ENCODE measurements at places on chromosomes 1 and 21.

GRCh38 chr1:27633298-27633610 is 1.7 kb downstream of the FGR start:
- no peak for DNase-seq

- no peak for DNase-seq
These were observed 19.0 kb upstream of the DUSP10 start for GRCh38 chr1:221760911-221761310.

DNA sequence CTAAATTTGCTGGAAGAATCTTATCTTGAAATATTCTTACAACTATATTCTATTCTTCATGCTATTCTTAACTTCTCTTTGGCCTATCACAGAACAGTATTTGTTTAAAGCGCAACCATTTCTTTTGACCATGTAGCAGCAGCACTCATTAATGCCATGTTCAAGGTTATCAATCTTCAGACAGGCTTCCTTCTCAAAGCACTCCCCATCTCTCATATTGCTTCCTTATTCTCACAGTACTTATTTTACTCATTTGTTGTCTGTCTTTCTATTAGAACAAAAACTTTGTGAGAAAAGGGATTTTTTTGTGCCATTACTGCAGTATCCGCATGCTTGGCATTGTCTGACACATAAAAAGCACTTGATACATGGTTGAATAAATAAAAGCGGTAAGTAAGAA is 89.7 kb downstream of the ATP1B1 start:
- DNase-seq: no peak

GRCh38 chr1:200707116-200707515 is 31.6 kb upstream of the CAMSAP2 start:
- DNase-seq: no peak

DNA sequence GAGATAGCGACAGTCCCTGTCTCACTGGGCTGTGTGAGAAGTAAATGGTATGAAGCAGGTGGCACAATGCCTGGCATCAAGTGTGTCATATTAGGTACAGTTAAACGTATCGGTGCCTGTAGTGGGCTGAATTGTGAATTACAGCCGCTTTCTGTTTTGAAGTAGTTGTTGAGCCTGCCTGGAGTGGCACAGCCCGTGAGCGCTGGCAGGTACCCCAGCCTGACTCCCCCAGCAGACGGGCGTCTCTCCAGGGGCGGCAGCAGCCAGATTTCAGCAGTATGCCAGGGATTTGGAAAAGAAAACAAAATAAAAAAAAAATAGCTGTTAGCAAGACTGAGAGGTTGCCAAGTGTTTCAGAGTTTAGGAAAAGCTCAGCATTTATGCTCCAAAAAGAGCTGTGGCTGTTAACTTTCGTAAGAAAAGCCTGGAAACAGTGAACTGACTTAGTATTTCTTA is 26.6 kb upstream of the GPR153 start:
- no peak for DNase-seq

DNA sequence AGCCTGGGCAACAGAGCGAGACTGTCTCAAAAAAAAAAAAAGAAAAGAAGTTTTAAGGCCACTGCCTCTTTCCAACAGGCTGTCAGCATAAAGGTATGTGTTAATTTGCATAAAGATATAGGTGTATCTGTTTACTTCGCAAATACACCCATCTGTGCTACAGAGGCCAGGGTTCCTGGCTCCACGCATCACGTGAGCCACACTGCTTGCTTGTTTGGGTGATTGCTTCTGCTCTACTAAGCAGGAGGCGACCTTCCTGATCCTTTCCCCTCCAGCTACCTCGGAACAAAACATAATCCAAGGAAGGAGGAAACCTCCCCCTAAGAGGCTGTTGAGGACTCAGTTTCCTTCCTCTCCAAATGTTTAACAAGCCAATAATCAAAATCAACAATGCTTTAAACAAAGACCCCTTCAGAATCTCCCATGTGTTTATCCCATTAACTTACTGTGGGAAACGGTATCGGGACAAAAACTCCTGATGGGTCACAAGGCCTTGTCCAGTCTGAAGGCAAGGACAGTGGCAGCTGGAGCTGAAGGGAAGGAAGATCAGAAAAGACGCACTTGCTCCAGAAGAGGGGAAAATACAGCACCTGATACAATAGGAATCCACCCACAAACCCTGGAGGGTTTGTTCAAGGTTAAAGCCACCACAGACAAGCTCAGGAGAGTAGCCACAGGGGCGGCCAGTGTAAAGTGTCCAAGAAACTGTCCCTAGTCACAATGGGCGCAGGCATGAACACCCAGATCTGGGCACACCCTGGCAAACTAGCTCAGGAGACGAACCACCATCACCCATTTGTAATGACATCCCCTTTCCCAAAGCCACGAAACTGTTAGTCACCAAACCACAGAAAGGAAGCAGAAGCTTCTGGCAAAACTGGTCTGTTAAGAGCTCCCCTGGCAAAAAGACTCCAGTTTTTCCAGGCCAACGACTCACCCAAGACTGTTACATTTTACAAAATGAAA is 17.2 kb downstream of the CTNNBIP1 start:
- no peak for DNase-seq

GRCh38 chr1:22609291-22609690 is 27.1 kb upstream of the C1QA start:
- DNase-seq: no peak

DNA sequence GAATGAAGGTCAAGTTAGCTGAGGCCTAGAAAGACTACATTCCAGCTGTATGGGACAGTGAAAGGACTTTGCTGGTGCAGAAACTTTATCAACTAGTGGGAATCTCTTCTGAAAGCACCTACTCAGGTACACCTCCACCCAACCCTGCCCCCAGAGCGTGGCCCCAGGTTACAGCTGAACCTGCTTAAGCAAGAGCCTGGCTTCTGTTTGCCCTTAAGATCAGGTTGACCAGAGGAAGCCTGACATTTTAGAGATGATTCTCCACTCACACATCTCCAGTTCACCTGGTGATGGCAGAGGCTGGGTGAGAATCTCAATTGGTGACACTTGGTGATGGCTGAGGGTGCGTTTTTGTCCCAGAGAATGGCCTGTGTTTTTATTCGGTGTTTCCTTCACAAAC is 24.0 kb downstream of the ELAPOR1 start:
- DNase-seq: no peak

- DNase-seq: no peak
These were observed 62.1 kb upstream of the JUN start for GRCh38 chr1:58845942-58846341.

- no peak for DNase-seq
These were observed 22.0 kb downstream of the LYPD8 start for GRCh38 chr1:248733566-248733965.

DNA sequence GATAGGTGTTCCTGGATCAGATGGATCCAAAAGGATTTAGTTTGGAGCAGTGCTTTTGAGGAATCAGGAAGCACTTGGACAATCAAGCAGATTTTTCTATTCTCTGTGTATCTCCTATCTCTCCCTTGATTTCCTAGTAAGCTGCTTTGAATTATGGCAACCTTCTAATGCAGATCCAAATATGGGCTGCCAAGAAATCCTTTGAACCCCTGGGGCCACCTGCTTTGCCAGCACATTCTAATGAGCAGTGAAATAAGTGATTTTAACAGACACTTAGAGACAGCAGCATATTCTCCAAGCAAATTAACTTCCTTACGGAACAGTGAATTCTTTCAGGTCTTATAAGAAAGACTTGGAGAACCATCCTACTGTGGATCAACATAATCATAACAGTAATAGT is 195.4 kb downstream of the GPR52 start:
- no peak for DNase-seq

DNA sequence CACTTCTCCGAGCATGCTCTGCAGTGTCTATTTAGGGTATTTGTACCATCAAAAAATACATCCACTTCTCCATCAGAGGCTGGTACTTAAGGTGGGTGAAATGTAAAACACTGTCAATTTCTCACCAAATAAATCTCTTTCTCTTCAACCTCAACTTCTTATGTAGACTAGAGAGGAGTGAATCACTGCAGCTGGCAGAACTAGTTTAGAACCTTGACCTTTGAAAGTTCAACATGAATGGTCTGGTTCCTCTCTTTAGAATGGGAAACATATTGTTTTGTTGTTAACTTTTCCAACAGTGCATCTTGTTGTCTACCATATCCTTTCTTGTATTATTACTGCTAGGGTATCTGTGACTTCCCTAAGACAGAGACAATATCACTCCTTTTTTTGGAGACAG is 20.1 kb upstream of the SLC44A5 start:
- no peak for DNase-seq

DNA sequence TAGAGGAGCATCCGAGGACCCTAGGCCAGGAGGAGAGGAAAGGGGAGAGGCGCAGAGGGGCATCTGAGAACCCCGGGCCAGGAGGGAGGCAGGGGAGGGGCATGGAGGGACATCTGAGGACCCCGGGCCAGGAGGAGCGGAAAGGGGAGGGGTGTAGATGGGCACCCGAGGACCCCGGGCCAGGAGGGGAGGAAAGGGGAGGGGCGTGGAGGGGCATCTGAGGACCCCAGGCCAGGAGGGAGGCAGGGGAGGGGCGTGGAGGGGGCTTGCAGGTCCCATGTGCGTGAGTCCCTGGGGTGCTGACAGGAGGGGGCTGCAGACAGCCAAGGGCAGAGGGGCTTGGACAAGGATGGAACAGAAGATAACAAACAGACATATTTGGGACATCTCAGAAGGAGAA is 190.0 kb upstream of the ARHGEF16 start:
- DNase-seq: no peak

DNA sequence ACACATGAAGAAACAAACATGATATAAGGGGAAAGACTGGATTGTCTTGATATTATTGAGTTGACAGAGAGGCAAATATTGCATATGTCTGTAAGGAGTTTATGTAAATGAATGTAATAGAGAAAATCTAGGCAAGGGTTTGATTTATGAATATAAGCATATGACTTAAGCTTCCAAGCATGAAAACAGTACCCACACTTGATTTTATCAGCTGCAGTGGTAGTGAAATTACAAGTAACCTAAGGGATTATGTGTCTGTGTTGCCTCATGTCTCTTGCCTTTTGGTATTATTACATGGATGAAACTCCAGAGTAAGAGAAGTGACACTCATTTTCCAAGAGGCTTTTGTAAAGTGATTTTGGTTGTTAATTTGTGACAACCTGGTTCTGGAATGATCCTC is 1678.9 kb downstream of the KCNT2 start:
- no peak for DNase-seq

GRCh38 chr1:52111492-52111891 is 30.4 kb upstream of the ZFYVE9 start:
- no peak for DNase-seq

GRCh38 chr21:36923270-36923669 is 43.2 kb downstream of the HLCS start:
- DNase-seq: no peak
